ENCODE measurements at places on chromosomes 5 and 9.

DNA sequence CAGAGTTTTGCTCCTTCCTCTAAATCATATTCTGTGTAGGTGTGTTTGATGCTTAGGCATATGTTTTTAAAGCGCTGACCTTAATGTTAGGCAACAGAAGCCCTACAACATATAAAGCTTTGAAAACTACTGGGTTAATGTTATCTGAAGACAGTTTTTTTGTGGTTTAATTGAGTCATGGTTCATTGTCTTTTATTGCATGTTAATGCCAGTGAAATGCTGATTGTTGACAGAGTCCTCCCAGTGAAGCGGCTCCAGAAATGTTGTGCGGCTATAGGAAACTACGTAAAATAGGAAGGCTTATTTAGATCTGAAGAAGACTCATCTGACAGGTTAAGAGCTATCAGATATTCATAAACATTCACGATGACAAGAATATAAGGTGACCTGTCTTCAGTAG lies 424.6 kb downstream of the CCDC171 start:
- no peak for DNase-seq

- DNase-seq: no peak
These were observed 100.9 kb upstream of the SEMA6A start for GRCh38 chr5:116675626-116675910.

DNA sequence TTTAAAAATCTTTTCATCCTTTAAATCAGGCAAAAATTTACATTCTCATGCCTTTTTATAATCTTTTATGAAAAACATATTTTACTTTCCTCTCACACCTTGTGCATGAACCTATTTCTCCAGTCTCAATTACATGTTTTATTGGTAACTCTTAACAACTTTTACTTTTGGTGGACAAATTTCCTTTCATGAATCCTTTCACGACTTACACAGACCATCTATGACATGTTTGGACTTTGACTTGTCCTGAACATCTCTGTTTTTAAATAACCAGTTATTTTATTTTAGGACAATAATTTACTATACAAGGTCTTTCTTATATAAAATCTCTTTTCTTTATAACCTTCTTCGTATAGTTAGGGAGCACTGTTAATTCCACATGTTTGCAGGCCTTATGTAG lies 26.5 kb upstream of the MTMR12 start:
- DNase-seq: no peak

DNA sequence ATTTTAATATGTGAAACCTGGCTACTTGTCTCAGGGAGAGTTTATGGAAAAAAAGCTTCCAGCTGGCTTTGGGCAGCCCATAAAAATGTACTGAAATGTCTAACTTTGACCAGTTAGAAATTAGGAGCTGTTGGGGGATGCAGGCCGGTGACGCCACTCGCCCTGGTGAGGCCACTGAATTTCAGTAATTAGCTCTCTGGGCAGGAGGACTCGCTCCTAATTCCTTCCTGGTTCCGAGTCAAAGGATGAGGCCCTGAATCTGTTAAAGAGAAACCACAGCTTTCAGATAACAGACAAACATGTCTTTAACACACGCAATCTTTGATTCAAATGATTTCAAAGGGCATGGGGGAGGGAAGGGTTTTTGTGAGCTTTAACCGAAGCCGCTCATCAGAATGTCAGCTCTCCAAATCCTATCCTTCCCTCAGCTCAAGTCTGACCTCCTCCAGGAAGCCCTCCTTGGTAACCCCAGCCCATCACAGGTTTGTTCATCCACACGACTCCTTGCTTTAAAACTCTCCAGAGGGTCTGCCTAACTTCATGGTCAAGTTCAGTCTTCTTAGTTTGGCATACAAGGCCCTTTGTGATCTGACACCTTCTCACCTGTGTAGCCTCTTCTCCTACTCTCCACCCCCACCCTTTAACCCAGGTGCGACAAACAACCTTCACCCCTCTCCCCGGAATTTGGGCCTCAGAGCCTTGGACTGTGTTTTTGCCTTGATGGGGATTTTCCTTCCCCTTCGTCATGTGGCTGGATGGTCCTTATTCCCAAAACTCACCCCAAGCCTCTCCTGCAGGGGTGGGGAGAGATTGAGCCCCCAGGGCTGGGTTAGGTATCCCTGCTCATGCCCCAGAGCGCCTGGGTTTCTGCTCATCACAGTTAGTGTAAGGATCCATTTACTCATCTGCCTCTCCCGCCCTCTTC lies 13.6 kb upstream of the PHF19 start:
- no peak for DNase-seq

DNA sequence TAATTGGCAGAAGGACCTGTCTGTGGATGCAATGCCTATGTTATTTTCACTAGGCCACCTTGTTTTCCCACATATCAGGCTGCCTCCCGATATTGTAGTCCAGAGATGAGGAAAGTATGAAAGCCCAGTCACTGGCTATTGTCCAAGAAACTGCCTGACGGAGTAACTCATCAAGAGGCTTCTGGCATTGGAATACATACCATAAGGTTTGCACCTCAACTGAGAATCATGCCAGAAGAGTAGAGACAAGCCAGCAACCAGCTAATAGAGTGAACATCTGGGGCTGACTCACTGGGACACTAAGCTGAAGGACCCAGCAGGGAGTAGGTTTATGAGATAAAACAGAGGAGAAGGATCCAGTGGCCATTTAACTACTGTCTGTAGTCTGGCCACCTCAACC lies 137.2 kb upstream of the FST start:
- no peak for DNase-seq

DNA sequence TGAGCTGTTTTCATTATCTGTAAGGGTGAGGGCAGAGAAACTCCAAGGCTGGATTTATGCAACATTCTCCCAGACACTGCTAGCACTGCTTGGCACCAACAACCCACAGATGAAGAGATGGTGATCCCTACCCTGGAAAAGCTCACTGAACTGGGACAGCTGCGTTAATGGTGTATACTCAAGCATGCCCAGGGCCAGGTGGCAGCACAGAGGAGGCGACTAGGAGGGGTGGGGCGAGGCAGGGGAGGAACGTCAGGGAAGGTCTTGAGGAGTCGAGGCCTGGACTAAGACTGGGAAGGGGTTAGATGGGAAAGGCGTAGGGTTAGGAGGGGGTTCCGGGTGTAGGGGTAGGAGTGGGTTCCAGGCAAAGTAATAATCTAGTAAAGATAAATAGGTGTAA lies 73.1 kb upstream of the TBC1D9B start:
- DNase-seq: no peak

GRCh38 chr9:111052791-111053190 lies 14.5 kb upstream of the LPAR1 start:
- DNase-seq: no peak

- no peak for DNase-seq
These were observed 576.5 kb downstream of the TLE1 start for GRCh38 chr9:81112627-81113452.

GRCh38 chr9:98922721-98923435 lies 20.8 kb upstream of the COL15A1 start:
- DNase-seq: no peak

DNA sequence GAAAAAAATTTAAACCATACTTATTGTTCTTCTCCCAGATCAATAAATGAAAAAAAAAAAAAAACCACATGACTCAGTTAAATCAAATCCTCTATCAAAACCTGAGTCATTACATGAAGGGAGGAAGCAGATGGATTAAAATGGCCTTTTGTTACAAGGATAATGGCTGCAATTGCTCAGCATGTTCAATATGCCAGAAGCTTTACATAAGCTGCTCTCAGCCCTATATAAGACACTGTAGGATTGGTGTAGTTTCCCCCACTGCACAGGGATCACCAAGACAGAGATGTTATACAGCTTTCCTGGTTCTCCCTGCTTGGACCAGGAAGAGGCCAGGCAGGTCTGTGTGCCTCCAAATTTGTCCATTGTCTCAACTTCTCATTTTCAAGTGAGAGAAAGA lies 101.6 kb upstream of the MAP1B start:
- no peak for DNase-seq
